ENCODE measurements at places on chromosomes 2 and 18. TPM values are rescaled to one million over a fixed set of nuclear protein-coding genes. Genes with fewer than 3 reads are reported as not detected.

The ST6GAL2 gene
- not detected for total RNA-seq

The DSG4 gene
- not detected for total RNA-seq

The FIGN gene
- total RNA-seq = 5.6 TPM

The GPR39 gene
- total RNA-seq = 53.2 TPM

The LINC00305 gene
- 0.97 TPM for total RNA-seq

The GULP1 gene
- 14.3 TPM for total RNA-seq

The C2orf80 gene
- total RNA-seq = not detected

The FOXI3 gene
- total RNA-seq = not detected

The BMP10 gene
- total RNA-seq = not detected

The ST8SIA3 gene
- total RNA-seq = 0.07 TPM

The TMEM17 gene
- total RNA-seq = not detected

The POTEC gene
- total RNA-seq = not detected

The SKA1 gene
- 5.5 TPM for total RNA-seq

The GCA gene
- total RNA-seq = 24.5 TPM

DNA sequence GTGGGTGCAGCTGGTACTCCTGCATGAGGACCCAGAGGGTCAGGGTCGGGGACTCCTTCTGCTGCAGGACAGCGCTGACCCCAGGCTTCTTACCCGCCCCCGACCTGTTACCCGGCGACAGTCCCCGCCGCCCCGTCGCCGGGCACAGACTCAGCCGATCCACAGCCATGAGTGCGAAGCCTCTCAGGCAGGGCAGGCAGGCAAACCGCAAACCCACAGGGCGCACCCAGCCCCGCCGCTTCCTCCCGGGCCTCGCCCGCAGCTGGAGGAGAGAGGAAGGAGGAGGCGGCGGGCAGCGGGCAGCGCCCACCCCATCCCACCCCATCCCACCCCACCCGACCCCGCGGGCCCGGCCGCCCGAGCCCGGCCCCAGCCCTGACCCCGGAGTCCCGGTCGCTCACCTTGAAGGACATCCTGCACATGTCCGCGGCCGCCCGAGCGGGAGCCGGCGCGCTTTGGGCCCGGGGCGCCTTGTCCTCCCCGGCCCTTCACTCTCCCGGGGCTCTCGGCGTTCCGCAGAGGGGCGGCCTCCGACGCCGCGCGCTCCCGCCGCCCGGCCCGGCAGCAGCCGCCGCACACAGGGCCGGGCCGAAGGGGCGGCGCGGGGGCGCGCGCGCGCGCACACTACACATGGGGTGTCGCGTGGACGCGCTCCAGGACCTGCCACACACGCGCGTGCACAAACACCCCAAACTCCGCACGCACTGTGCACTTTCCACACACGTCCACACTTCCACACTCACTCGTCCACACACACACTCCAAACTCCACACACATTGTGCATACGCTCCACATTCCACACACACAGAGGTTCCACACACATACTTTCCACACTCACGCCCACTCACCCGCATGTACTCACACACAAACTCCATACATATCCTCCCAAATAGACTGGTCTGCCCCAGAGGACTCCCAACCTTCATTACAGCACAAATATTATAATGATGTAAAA lies at the start of gene ANKRD29:
Gene ANKRD29 (minus strand): TSS at position 603 of the 955 bp plus-strand sequence. CDS start 181 bp downstream, at position 422.
- peak; percentile 39 for DNase-seq

- DNase-seq = no peak
Observed at GRCh38 chr2:156116113-156116512, 216.4 kb downstream of the NR4A2 start.

- DNase-seq = no peak
Observed at GRCh38 chr18:51955136-51955535, 384.9 kb upstream of the DCC start.

- peak; percentile 53 for DNase-seq
Observed at GRCh38 chr2:43139996-43140621, 86.3 kb downstream of the ZFP36L2 start.

- no peak for DNase-seq
Observed at GRCh38 chr2:15127876-15128275, 433.3 kb downstream of the NBAS start.

DNA sequence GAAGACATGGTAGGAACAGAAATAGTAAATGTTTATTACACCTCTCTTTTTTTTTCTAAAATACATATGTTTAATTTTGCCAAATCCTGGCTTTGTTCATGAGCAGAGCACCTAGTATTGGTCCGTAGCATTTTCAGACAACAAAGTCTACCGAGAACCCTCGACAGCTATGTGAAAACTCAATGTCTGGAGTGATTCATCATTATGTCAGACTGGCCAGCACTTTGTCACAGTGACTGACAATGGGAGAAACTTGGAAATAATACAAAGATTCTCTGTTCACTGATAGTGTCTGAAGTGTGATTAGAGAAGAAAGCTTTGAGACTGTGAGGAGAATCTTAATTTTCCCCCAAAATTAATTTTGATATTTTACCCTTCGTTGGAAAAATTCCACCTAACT lies 143.0 kb downstream of the HNMT start:
- no peak for DNase-seq

- DNase-seq = no peak
Observed at GRCh38 chr18:42931491-42931890, 184.0 kb downstream of the RIT2 start.

DNA sequence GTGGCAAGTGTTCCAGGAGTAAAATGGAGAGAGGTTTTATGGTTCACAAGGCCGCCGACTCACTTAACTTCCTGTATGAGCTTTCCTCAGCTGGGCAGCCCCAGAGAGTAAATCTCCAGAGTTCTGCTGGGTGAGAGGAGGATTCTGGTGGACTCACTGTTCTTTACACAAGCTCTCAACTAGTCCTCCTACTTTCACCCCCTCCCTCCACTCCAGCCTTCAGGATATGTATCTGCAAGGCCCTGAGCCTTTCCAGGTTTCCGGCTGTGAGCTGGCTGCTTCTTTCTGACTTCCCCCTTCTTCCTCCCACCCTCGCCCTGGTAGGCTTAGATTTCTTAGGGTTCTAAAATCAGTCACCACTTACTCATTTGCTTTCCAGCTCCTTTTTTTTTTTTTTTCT lies 34.0 kb downstream of the EML6 start:
- no peak for DNase-seq

- DNase-seq = no peak
Observed at GRCh38 chr2:7146151-7146550, 228.9 kb downstream of the RNF144A start.

DNA sequence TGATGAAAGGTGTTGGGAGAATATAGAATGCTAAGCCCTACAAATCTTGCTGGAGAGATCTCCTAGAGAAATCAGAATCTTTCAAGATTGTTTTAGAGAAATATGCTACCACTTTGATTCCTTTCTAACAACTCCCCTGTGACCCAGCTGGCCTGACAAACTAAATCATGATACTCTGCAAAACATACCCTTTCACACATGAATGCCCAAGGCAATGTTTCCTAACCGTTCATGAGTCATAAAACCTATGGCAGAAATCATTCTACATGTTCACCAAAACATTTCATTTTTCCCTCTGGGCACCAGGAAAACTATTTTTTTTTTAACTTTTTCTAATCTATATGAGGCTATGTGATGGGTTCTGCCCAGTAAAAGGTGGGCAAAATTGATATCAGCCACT lies 77.8 kb upstream of the SETBP1 start:
- DNase-seq = no peak

DNA sequence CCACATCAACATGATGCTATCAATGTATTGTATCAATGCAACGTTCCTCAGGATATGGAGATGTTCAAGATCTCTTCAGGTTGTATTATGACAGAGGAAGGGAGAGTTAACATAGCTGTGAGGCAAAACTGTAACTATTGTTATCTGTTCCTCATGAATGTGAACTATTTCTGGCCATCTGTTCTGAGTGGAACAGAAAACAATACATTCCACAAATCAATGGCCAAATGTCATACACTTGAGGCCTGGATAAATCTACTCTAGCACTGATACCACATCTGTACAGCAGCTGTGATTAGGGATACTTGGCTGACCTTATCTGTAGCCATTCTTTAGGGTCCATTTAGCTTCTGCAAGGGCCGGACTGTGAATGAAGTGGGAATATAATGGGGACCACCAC lies 447.9 kb downstream of the IRS1 start:
- no peak for DNase-seq

DNA sequence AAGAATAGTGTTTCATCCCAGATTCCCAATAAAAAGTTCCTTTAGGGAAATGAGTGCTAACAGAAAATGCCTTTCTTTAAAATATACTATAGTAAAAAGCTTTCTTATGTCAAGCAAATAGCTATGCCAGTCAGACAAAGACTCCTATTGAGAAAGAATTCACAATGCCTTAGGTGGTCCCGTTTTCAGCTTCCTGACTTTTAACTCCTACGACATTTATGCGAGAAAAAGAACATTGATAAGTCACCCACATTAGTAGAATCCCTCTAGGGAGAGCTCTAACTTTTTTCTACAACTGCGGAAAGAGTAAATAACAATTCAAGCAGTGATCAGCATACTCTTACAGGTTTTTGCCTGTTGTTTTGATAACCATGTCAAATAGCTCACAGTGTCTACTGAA lies 750.8 kb upstream of the ACVR2A start:
- no peak for DNase-seq

- no peak for DNase-seq
Observed at GRCh38 chr18:50111398-50111797, 83.5 kb downstream of the MYO5B start.

DNA sequence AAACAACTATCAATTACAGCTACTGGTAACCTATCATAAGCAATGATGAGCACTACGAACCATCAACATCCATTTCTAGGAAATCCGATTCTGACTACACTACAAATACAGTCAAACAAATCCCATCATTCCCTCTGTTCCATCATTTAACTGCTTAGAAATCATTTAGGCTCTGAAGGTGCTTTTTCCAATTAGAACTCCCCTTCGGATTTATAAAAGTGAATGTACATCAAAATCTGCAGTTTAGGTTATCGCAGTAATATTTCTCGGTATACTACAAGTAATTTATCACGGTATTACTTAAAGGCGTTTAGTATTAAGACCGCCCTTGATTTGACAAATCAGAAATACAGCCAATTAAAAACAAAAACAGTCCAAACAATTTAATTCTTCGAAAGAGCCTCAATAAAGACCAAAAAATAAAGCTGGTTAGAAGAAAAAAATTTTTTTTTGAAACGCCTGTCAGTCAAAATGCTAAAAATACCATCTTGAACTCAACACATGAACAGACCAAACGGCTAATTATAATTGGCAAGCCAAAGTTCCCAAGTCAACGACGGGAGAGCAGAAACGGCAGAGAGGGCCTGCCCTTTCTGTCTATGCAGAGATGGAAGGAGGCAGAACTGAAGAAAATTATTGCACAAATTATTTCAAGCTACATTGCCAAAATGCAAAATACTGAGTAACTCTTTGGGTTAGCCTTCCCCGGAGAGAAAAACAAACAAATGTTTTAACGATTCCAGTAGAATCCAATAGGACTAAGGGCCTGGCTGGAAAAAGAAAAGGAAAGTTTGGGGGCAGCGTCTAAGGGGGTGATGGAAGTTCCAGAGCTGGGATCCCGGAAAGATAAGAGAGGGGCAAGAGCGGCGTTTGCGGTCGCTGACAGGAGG lies 1.2 kb downstream of the VPS54 start:
- DNase-seq = no peak

- DNase-seq = no peak
Observed at GRCh38 chr2:120498121-120498520, 152.2 kb downstream of the INHBB start.

GRCh38 chr2:158187908-158188307 lies 86.2 kb downstream of the UPP2 start:
- no peak for DNase-seq

DNA sequence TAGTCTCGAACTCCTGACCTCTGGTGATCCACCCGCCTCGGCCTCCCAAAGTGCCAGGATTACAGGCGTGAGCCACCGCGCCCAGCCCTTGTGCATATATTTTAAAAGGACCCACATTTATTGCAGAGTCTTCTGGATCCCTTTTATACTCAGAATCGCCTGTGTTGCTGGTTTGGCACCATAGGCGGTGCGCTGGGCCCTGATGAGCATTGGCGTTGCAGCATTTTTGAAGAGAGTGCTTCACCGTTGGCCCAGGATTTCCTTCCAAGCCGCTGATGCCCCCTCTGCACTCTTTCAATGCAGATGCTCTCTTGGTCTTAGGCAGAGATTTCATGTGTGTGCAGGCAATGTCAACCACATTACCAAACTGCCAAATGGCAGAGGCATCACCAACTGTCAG lies 13.5 kb upstream of the TFCP2L1 start:
- DNase-seq = no peak

DNA sequence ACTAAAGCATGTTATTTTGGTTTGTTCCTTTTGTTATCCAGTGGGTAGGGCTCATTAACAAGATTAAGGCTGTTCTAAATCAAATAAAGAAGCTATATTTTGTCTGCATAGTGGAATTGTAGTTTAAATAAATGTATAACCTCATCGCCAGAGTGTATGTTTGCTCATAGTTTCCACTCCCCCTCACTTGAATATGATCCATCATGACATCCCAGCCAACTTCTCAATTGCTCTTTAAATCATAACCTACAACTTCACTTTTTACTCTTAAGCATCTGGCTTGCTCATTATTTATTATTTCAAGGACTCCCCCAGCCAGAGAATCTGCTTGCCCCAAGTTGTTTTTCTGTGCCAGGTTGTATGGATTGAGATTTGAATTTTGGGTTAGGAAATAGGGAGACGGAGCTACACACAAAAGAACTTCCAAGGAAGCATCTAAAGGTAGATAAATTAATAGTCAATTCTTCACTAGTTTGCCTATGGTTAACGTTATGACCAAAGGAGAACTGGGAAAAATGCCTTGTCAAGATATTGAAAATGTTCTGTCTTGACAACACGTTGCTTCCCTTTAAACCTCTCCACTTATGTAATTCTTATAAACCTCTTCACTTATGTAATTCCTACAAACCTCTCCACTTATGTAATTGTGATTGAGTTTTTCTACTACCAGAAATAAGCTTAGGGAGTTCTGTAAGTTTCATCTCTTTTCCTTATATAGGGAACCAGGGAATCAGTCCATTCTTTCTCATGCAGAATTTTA lies 55.4 kb upstream of the UPP2 start:
- no peak for DNase-seq

GRCh38 chr2:36393738-36394256 lies 38.2 kb downstream of the CRIM1 start:
- no peak for DNase-seq

GRCh38 chr18:31791817-31792579 lies 31.3 kb upstream of the SLC25A52 start:
- no peak for DNase-seq

- no peak for DNase-seq
Observed at GRCh38 chr18:50451100-50451842, 76.4 kb downstream of the SKA1 start.

GRCh38 chr2:144242311-144242710 lies 277.6 kb downstream of the ZEB2 start:
- DNase-seq = no peak

GRCh38 chr2:45496869-45497268 lies 114.2 kb downstream of the SRBD1 start:
- no peak for DNase-seq

Data from uterus (tissue), 4 donors.